Sigmoid colon (tissue), 7 donors: ENCODE measurements at places on chromosomes 3 and 15.

DNA sequence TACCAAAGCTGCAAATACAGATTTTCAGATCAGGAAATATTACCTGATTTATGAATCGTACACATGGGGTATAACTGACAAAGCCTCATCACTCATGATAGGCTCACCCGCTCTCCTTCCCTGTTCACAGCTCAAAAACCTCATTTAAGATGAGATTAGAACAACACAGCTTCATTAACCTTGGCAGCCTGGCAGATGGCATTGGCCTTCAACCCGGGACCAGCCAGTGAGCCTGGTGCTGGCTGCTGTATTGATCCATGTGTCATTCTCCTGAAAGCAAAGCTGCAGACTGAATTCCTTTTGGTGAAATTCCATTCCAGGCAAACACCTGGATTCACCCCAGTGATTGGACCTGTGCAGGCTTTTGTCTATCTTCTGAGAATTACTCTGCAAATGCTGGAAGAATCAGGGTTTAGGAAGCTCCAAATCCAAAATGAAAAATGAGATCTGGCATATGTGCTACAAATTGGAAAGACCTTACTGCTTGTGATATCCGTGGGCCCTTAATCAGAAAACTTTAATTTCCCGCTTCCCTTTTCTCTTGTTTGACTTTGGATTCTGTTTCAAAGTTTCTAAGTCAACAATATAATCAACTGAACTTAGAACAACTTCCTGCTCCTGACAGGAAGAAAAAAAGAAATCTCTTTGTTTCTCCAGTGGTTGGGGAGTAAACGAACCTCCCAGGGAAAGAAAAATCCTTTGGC lies 189.1 kb upstream of the KBTBD8 start:
- no peak overlapping the region for H3K4me3 ChIP-seq
- no peaks in the 10 kb centered on the region for H3K27me3 ChIP-seq
- no peaks in the 10 kb centered on the region for H3K4me1 ChIP-seq
- no peak overlapping the region for H3K27ac ChIP-seq
- H3K36me3 ChIP-seq, result no peaks in the 10 kb centered on the region

DNA sequence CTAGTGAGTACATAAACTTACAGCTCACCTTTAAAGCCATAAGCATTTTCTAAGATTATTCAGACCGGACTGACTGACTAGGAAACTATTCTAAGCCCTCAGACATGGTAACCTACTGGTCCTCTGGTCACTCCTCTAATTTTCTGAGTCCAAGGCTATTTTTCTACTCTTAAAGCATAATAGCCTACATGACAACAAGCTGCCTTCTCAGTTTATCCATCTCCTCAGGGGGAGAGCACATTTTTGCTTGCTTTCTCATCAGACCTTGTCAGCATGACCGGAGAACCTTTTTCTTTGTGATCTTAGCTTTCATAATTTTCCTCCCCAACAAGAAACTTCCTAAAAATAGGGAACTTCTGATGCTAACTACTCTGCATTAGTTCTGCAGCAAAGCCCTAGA lies 38.4 kb downstream of the UBP1 start:
- no peaks in the 10 kb centered on the region for H3K27me3 ChIP-seq
- peaks cover 97% of the 10 kb centered on the region for H3K36me3 ChIP-seq
- DNase-seq, result no peak
- H3K27ac ChIP-seq, result no peak overlapping the region
- H3K4me3 ChIP-seq, result no peak overlapping the region

- H3K4me3 ChIP-seq, result no peak overlapping the region
- no peaks in the 10 kb centered on the region for H3K27me3 ChIP-seq
- no peak for DNase-seq
These were observed 15.2 kb downstream of the QTRT2 start for GRCh38 chr3:114071786-114072185.

- H3K27ac ChIP-seq, result peak overlapping the region; percentile 69
- DNase-seq, result no peak
- no peak overlapping the region for H3K4me3 ChIP-seq
- peaks cover 41% of the 10 kb centered on the region for H3K4me1 ChIP-seq
- no peaks in the 10 kb centered on the region for H3K36me3 ChIP-seq
These were observed 87.4 kb downstream of the ITPR1 start for GRCh38 chr3:4580346-4581123.

GRCh38 chr3:119508172-119508845 lies 10.0 kb downstream of the TIMMDC1 start:
- H3K27me3 ChIP-seq, result no peaks in the 10 kb centered on the region
- H3K27ac ChIP-seq, result no peak overlapping the region
- no peaks in the 10 kb centered on the region for H3K4me1 ChIP-seq
- no peak for DNase-seq

GRCh38 chr3:37680401-37680800 lies 181.3 kb upstream of the CTDSPL start:
- H3K36me3 ChIP-seq, result no peaks in the 10 kb centered on the region
- DNase-seq, result no peak
- no peaks in the 10 kb centered on the region for H3K27me3 ChIP-seq
- H3K4me3 ChIP-seq, result no peak overlapping the region
- H3K27ac ChIP-seq, result peak overlapping the region; percentile 76

DNA sequence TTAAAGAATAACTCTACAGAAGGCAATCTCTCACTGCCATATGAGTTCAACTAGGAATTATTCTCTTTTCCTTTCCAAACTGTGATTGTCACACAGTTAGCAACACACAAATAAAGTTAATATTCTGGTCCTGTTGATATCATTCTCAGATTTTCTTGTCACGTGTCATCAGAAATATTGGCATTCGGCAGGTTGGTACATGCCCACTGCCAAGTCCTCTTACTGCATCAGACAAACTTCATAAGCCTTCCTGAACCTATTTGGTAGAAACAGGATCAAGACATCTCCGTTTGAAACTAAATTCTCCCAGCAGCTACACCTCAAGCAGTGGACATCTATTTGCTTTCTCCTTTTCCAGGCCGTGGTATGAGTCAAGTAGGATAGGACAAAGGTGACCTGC lies 177.9 kb upstream of the SOX2 start:
- H3K4me3 ChIP-seq, result no peak overlapping the region
- DNase-seq, result no peak
- H3K36me3 ChIP-seq, result no peaks in the 10 kb centered on the region
- no peak overlapping the region for H3K27ac ChIP-seq
- no peaks in the 10 kb centered on the region for H3K27me3 ChIP-seq

DNA sequence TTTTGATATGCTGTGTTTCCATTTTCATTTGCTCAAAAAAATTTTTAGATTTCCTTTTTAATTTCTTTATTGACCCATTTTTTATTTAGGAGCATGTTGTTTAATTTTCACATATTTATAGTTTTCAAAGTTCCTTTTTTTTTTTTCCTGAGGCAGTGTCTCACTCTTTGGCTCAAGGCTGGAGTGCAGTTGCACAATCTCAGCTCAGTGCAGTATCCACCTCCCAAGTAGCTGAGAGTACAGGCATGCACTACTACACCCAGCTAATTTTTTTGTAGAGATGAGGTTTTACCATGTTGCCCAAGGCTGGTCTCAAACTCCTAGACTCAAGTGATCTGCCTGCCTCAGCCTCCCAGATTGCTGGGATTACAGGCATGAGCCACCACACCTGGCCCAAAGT lies 36.2 kb downstream of the PFN2 start:
- peaks cover 26% of the 10 kb centered on the region for H3K4me1 ChIP-seq
- H3K4me3 ChIP-seq, result no peak overlapping the region
- DNase-seq, result peak; percentile 75

- H3K4me1 ChIP-seq, result no peaks in the 10 kb centered on the region
- H3K4me3 ChIP-seq, result no peak overlapping the region
- no peak for DNase-seq
- H3K27ac ChIP-seq, result peak overlapping the region; percentile 50
- no peaks in the 10 kb centered on the region for H3K27me3 ChIP-seq
These were observed 37.5 kb downstream of the CTDSPL start for GRCh38 chr3:37899101-37899707.

- no peak overlapping the region for H3K4me3 ChIP-seq
- H3K27ac ChIP-seq, result no peak overlapping the region
These were observed 131.2 kb downstream of the RBMS3 start for GRCh38 chr3:29412110-29412509.

DNA sequence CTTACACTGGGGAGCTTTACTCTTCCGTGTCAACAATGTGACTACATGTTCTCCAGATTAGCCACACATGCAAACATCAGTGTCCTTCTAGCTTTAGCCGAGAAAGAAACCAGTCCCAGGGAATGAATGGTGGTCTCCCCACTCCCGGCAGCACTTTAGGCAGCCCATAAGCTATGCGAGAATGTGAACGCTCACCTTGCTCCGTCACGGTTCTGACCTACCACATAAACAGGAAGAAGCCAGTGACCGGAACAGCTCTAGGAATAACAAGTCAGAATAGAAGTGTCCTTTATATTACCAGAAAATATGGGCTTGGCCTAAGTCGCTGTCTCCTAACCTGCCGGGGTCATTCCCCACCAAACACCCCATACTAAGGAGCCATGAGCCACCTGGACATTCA lies 98.0 kb upstream of the ABHD17C start:
- H3K36me3 ChIP-seq, result peaks cover 15% of the 10 kb centered on the region
- no peak overlapping the region for H3K4me3 ChIP-seq
- no peak overlapping the region for H3K27ac ChIP-seq
- DNase-seq, result no peak
- H3K4me1 ChIP-seq, result no peaks in the 10 kb centered on the region

GRCh38 chr15:88247914-88248313 lies 8.6 kb downstream of the NTRK3 start:
- no peak overlapping the region for H3K4me3 ChIP-seq
- H3K27me3 ChIP-seq, result peaks cover 35% of the 10 kb centered on the region
- H3K27ac ChIP-seq, result no peak overlapping the region
- no peak for DNase-seq
- no peaks in the 10 kb centered on the region for H3K36me3 ChIP-seq
- H3K4me1 ChIP-seq, result peaks cover 7% of the 10 kb centered on the region

GRCh38 chr3:195556390-195556789 lies 13.3 kb upstream of the PPP1R2 start:
- no peaks in the 10 kb centered on the region for H3K4me1 ChIP-seq
- no peak overlapping the region for H3K27ac ChIP-seq
- H3K4me3 ChIP-seq, result no peak overlapping the region

DNA sequence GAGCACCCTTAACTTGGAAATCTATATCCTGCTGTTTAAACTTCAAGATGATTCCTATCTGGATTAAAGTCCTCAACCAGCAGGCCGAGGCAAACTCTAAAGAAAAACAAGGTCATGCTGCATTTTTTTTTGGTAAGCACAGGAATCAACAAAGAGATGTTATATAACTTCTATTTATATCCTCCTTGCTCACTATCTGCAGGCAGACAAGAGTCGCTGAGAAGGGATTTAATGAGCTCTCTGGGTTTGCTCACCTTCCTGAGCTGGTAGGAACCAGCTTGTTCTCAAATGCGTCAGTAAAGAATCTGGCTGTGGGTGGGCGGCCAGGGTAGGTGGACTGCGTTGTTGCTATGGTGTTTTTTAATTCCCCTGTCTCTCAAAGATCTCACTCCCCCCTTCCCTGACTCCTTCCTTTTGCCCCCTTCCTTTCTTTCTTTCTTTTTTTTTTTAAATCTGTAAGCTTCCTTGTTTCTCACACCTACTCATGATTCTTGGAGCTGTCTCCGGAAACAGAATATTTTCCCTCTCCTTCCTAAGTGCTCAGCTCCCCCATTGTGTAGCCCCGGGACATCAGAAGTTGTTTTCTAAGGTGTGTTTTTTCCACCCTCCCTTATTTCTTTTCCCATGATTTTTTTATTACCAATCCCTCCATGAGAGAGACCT lies 228.8 kb upstream of the BHLHE40 start:
- no peak overlapping the region for H3K4me3 ChIP-seq
- H3K36me3 ChIP-seq, result no peaks in the 10 kb centered on the region
- no peaks in the 10 kb centered on the region for H3K27me3 ChIP-seq
- peak overlapping the region; percentile 86 for H3K27ac ChIP-seq
- peak; percentile 81 for DNase-seq
- H3K4me1 ChIP-seq, result peaks cover 45% of the 10 kb centered on the region

DNA sequence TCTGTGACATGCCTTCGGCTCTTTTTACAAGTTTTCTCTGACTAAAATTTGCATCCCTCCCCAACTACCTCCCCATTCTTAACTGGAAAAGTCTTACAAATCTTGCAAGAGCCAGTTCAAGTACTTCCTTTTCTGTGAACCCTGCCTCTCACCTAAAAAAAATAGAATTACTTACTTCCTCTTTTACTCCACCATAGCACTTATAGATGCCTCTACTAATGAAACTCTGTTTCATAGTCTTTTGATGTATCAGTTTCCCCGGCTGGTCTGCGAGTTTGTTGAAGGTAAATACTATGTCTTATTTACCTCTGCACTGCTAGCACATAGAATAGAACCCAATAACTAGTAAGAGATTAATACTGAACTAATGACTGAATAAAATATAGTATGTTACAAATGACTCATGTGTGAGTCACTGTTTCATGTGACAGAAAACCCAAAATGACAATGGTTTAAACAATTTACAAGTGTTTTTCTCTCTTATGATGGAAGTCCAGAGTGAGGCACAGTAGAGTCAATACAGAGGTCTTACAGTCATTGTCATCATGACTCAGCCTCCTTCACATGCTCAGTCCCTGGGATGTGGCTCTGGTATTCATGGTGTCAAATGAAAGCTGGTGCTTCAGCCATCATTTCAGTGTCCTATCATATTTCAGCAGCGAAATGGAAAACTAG lies 393.5 kb downstream of the RSL24D1 start:
- H3K36me3 ChIP-seq, result no peaks in the 10 kb centered on the region
- no peaks in the 10 kb centered on the region for H3K27me3 ChIP-seq

DNA sequence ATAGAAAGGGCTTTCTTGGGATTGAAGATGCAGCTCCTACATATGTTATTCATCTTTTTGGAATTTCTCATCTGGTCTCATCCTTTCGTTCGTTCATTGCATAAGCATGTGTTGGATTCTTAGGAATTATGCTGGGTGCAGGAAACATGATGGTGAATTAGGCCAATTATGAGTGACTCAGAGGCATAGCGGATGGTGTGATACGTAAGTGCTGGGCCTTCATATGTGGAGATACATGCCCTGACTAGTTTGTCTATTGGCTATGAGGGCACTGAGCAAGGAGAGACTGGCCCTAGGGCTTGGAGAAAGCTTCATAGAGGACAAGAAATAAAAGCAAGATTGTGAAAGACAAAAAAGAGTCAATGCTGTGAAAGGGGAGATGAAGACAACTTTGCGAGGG lies 235.1 kb downstream of the MYRIP start:
- H3K27me3 ChIP-seq, result no peaks in the 10 kb centered on the region
- H3K36me3 ChIP-seq, result no peaks in the 10 kb centered on the region
- no peaks in the 10 kb centered on the region for H3K4me1 ChIP-seq

DNA sequence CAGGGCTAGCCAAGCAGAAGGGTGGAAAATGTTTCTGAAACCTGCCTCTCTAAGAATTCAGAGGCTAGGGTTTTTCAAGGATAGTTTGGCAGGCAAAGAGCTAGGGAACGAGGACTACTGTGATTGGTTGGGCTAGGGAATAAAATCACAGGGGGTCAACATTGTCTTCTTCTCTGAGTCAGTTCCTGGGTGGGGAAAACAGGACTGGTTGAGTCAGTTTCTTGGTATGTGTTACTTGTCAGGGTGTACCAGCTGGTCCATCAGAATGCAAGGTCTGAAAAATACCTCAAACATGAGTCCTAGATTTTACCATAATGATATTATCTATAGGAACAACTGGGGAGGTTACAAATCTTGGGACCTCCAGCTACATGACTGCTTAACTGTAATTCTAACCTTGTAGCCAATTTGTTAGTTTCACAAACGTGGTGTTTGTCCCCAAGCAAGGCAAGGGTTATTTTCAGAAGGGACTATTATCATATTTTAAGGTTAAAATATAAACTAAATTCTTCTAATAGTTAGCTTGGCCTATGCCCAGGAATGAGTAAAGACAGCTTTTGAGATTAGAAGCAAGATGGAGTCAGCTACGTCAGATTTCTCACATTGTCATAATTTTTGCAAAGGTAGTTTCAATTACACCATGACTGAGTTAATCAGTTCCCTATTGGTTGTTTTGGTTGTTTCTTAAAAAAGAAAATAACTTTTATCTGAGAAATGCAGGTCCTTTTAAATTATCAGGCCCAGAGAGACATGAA lies 231.5 kb downstream of the ALCAM start:
- H3K27ac ChIP-seq, result no peak overlapping the region
- no peak overlapping the region for H3K4me3 ChIP-seq
- no peak for DNase-seq
- H3K27me3 ChIP-seq, result no peaks in the 10 kb centered on the region
